ENCODE measurements at places on chromosomes 4 and X. TPM values are rescaled to one million over a fixed set of nuclear protein-coding genes. Genes with fewer than 3 reads are reported as not detected.

The KLHL4 gene
- total RNA-seq = 0.10 TPM

- DNase-seq = no peak
- H3K27me3 ChIP-seq = no peaks in the 10 kb centered on the region
- no peaks in the 10 kb centered on the region for H3K4me1 ChIP-seq
- H3K27ac ChIP-seq = no peak overlapping the region
Observed at GRCh38 chr4:61380865-61381264, 180.7 kb downstream of the ADGRL3 start.

DNA sequence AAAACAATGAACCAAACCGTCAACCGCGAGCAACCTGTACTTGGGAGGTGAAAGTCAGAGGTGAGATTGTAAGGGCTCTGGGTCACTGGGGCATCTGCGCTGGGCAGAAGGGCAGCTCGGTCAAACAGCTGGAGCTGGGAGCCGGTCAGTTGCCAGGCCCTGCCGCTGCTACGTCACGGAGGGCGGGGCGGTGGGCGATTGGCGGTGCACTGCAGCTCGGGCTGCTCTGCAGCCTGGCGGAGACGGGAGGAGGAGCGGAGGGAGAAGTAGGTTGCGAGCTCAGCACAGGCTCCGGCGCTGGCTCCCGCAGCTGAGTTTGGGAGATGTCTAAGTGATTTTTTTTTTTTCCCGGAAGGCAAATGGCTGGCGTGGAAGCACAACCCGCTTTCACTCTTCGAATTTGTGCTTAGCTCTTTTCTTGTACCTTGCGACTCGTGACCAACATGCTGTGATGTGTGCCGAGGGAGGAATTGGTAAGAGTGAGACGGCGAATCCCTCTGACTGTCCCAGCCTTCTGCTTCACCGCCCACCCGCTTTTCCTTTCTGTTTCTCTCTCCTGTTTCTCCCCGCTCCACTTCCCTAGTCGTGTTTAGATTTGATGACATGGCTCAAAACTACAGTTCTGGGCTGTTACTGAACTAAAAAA, at the start of gene ATP10D:
Gene ATP10D, plus strand, starts transcription at position 229 of the 646 bp plus-strand sequence. CDS start 27,266 bp downstream, outside the sequence.
- H3K4me1 ChIP-seq = peaks cover 20% of the 10 kb centered on the region
- H3K27ac ChIP-seq = peak within 1 kb of the TSS; percentile 46
- H3K27me3 ChIP-seq = no peaks in the 10 kb centered on the region
- H3K36me3 ChIP-seq = no peaks in the 10 kb centered on the region
- peak; percentile 74 for DNase-seq

DNA sequence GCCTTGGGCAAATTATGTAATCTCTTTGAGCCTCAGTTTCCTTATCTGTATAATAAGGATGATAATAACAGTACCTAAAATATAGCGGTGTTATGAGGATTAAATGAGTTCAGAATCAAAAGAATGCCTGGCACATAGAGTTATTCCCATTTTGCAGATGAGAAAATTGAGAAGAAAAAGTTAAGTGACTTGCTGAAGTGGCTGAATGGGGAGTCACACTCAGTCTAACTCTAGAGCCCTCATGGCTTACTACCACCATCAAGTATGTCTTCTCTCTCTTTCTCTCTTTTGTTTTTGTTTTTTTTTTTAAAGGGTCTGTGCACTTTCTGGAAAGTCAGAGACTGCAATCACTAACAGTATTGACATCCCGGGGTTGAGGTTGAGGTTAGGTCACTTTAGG, 615 bp downstream of the CACNA1F start:
- no peaks in the 10 kb centered on the region for H3K27me3 ChIP-seq
- no peak overlapping the region for H3K27ac ChIP-seq
- H3K36me3 ChIP-seq = no peaks in the 10 kb centered on the region
- H3K4me3 ChIP-seq = no peak overlapping the region
- H3K4me1 ChIP-seq = no peaks in the 10 kb centered on the region
- DNase-seq = no peak

Measured in HCT116 (cell line).